Foreskin keratinocyte (primary cell): ENCODE measurements at places on chromosomes 4 and X.

DNA sequence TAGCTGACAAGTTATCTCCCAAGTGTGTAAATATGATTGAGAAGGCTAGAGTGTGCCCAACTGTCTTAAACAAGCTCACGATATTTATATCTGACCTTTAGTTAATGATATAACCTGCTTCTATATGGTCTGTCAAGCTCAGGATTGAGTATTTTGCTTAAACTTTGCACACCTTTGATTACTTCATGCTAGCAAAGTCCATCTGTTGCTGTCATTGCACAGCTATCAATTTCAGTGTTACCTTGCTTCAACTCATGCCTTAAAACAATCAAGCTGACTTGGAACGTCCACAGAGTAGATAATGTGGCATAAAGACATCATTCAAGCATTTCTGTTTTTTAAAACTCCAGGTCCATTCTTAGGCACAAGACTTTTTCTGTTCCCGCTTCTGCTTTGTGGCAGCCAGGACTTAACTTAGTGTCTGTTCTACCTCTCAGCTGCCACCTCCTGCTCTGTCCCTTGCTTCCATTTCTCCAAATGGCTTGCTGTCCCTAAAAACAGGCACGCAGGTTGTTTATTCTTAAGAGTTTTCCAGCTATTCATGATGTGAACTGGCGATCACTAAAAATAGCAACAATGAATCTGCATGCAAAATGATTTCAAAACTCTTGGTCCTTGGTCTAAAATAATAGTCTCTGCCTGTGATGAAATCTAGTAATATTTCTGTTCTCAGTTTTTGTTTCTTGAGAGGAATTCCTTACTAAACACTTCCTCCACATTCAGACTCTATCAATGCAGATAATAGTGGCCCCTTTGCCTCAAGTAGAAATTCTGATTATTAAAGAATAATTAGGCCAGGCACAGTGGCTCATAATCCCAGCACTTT lies 16.3 kb upstream of the NEIL3 start:
- DNase-seq, result no peak

- peak; percentile 32 for DNase-seq
Measured at GRCh38 chr4:58776627-58777026, 1666.4 kb upstream of the IGFBP7 start.

DNA sequence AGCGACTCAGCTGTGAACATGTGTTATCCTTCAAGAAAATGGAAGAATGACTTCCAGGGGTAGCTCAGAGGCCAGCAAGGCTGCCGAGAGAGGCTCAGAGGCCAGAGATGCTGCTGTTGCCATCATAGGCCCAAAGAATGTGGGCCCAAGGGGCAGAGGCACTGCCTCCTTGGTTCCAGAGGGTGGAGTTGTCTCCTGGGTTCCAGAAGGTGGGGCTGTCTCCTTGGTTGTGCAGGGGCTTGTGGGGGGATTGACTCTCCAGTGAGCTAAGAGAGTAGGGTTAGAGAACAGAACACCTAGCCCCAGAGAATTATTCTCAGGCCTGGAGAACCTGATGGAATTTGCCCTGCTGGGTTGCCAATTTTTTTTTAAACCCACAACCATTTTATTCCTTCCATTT lies 62.6 kb downstream of the DGKK start:
- DNase-seq, result no peak

GRCh38 chr4:89007338-89007939 lies 49.5 kb downstream of the FAM13A start:
- no peak for DNase-seq

DNA sequence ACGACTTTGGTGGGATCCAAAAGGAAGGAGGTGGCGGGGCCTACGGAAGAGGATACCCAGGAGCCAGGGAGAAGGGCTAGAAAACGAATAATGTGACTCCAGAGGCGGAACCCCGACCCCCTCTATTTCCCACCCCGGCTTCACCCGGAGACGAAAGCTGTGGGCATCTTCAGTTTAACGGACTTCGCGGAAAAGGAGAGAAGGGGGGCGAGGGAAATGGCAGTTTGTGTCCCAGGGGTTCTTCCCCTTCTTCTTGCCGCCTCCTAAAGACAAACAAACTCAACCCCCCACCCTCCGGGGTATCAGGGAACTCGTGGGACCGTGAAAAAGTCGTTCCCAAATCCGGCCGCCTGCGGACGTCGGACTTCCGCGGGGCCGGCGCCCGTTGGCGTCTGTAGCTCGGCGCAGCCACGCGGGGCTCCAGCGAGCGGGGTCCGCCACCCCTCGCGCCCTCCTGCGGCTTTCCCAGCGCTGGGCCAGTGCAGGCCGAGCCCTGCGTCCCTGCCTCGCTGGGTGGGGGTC lies 3.6 kb upstream of the LEF1 start:
- DNase-seq, result no peak

DNA sequence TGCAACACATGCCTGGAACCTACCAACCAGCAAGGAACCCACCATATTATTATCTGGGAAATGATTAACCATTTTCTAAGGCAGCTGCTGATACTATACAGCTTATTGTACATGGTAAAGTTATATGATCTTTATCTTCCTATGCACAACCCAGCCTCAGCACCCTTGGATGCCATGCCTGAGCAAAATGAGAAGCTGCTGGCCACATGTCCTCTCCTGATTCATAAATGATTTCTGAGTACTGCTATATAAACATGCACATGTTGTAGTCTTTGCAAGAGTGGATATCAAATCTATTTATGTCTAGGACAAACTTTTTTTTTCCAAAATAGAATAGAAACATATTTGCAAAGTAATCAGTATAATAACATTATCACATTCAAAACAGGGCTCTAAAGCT lies 1043.6 kb downstream of the CCSER1 start:
- no peak for DNase-seq

GRCh38 chr4:57182132-57182874 lies 72.1 kb upstream of the IGFBP7 start:
- DNase-seq, result no peak

GRCh38 chr4:157840648-157841047 lies 332.2 kb downstream of the GASK1B start:
- DNase-seq, result no peak

GRCh38 chr4:143397335-143397734 lies 60.7 kb downstream of the GAB1 start:
- DNase-seq, result no peak

GRCh38 chrX:107750263-107750662 lies 25.3 kb downstream of the TSC22D3 start:
- no peak for DNase-seq

- DNase-seq, result no peak
Measured at GRCh38 chrX:136687457-136687856, 39.5 kb downstream of the CD40LG start.

DNA sequence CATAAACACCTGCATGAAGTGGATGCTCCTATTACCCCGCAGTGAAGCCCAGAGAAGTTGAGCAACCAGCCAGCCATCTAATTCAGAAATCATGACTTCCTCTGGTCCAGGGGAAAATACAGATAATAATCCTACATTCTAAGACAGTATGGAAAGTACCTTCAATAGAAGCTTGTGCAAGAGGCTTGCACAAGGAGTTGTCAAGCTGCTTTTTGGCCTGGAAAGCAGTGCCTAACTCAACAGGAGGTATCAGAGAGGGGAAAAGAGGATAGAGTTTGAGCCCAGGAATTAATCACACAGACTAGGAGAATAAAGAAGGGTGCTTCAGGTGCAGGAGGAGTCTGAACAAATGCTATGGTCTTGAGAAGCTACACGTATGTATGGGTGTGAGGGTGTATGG lies 26.7 kb downstream of the TMEM192 start:
- peak; percentile 3 for DNase-seq

- no peak for DNase-seq
Measured at GRCh38 chr4:166065324-166065723, 192.3 kb downstream of the TLL1 start.

DNA sequence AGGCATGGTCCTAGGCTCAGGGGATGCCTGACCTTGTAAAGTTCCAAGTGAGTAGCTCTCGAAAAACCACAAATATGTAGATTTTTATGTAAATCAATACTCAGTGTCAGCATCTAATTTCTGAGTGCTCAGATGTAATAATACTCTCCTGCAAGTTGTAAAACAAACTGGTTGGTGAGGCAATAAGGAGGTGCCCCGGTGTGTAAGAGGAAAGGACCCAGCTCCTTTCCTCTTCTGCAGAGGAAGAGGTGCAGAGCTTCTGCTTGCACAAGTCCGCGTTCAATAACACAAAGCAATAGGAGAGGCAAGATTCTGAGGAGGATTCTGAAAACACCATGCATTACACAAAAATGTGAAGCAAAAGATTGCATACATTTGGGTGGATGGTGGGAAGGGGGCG lies 43.6 kb upstream of the ENPP6 start:
- DNase-seq, result no peak

- DNase-seq, result peak; percentile 32
Measured at GRCh38 chrX:103310555-103311398, at the start of gene BEX2. Gene BEX2 (minus strand): TSS chrX:103310990. CDS start chrX:103309976, 1,014 bp downstream.

DNA sequence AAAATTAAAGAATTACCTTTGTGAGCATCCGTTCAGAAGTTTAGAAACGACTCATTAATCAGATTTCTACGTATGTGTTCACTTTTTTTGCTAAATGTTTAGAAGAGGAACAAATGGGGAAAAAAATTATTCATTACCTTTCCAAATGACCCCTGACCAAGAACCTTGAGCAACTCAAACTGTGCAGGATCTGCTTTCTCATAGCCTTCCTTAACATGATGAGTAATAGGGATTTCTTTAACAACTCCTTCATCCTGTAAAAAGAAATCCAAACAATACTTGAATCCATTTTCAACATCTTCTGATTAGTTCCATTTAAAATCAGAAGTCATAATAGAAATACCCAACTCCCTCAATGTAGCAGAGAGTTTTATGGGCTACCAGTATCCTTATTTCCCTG lies 32.1 kb downstream of the RPS6KA6 start:
- DNase-seq, result no peak

GRCh38 chrX:48180811-48181210 lies 15.8 kb downstream of the SSX5 start:
- DNase-seq, result peak; percentile 10

DNA sequence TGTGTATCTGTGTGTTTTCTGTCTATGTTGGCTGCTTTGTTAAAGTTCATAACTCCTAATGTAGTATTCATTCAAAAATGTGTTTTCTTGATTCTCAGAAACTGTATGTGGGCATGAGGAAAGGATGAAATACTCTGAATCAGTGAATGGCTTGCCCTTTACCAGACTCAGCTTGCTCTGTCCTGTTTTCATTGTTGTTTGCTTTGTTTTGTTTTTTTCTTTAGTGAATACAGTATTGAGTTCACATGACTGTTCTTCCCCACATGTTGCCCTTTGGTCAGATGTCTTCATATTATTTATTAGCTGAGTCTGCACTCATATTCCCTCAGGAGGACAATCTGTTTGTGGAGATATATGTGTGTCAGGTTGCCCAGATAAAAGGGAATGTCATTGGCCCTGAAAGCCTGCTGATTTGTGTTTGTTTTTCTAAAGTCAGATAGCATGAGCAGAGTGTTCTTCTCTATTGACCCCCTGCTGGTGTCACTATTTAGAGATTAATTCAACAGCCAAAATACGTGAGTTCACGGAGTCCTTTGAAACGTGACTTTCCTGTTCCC lies 1184.4 kb downstream of the RPA4 start:
- peak; percentile 4 for DNase-seq

DNA sequence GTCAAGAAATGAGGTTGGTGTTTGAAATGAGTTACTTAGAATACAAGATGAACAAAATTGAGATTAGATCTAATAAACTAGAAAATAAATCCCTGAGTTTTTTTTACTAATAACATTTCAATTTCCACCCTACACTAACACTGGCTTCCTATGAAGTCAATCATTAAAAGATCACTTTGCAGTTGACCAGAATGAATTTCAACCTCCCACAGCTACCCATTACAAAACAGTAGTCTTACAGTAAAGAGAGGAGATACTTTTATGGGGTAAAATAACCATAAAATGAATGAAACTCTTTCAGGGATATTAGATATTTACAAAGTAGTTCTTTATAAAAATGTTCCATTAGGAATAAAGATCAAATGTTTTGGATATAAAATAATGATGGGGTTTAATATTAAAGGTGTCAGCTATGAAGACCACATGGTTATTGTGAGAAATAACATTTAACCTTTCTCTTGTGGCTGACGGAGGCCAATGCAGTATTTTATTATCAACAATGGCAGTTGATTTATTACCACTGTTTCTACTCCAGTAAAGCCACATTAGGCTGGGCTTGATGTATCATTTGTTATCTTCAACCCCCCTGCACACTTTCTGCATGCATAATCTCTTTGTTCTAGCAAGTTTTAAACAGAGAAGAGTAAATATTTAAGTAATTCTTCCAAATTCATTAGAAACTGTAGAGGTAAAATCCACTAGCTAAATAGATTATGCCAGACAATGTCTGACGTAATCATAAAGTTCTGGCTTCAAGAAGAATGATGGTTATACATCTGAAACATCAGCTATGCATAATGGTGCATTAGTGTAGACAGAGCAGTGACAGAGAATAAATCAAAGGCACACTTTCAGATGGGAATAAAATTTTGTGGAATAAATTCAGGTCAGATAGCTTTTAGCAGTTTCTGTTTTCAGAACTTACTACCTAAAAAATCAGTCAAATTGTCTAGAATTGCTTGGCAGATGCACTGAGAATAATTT lies 516.6 kb downstream of the PCDH18 start:
- no peak for DNase-seq

GRCh38 chr4:145545031-145545430 lies 63.4 kb downstream of the SMAD1 start:
- DNase-seq, result no peak

- no peak for DNase-seq
Measured at GRCh38 chrX:87582453-87582852, 64.9 kb downstream of the KLHL4 start.

DNA sequence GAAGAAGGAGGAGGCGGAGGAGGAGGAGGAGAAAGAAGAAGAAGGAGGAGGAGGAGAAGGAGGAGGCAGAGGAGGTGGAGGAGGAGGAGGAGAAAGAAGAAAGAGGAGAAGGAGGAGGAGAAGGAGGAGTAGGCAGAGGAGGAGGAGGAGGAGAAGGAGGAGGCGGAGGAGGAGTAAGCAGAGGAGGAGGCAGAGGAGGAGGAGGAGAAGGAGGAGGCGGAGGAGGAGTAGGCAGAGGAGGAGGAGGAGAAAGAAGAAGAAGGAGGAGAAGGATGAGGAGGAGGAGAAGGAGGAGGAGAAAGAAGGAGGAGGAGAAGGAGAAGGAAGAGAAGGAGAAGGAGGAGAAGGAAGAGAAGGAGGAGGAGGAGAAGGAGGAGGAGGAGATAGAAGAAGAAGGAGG lies 19.9 kb downstream of the MRFAP1 start:
- no peak for DNase-seq

DNA sequence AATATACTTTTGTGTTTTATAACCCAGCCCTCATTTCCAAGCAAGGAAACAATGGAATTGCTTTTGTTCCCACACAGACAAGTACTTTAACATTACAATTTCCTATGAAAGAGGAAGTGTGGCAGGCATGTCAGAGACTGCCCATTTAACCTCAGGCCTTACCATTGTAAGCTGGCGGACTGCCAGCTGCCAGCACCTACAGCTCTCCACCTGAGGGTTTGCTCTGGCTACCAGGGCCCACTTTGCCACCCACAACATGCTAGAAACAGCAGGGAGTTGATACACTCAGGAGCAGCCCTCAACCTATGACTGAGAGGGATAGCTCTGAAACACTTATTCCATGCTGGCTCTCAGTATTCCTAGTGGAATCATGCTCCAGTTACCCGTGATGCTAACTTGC lies 152.3 kb upstream of the PRDX4 start:
- DNase-seq, result no peak

GRCh38 chr4:55409468-55410171 lies 13.9 kb downstream of the TMEM165 start:
- DNase-seq, result no peak
